HL-60 (cell line): ENCODE measurements at places on chromosomes 11 and 22.

DNA sequence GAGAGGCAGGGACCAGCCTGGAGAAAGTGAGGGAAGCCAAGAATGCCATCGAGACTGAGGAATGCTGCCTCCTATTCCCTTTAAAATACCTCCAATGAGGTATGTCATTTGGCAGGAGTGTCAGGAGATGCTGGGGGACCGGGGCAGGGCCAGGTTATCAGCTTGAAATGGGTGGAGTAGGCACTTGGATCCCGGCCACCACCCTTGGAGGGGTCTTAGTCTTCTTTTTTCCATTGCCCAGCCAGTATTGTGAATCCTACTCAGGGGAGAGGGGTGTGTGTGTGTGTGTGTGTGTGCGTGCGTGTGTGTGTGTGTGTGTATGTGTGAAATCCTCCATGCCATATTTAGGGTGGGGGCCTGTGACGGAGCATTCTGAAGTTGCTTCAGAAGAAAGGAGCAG is 116.2 kb downstream of the ZBTB16 start:
- no peak for DNase-seq

- no peak for DNase-seq
These were observed 59.9 kb downstream of the LARGE1 start for GRCh38 chr22:33860386-33860785.

GRCh38 chr11:79182794-79183193 is 258.0 kb downstream of the TENM4 start:
- DNase-seq, result no peak

GRCh38 chr11:121090145-121090721 is 10.8 kb upstream of the TECTA start:
- no peak for DNase-seq

GRCh38 chr22:49701380-49702067 is 126.1 kb downstream of the BRD1 start:
- peak; percentile 3 for DNase-seq

DNA sequence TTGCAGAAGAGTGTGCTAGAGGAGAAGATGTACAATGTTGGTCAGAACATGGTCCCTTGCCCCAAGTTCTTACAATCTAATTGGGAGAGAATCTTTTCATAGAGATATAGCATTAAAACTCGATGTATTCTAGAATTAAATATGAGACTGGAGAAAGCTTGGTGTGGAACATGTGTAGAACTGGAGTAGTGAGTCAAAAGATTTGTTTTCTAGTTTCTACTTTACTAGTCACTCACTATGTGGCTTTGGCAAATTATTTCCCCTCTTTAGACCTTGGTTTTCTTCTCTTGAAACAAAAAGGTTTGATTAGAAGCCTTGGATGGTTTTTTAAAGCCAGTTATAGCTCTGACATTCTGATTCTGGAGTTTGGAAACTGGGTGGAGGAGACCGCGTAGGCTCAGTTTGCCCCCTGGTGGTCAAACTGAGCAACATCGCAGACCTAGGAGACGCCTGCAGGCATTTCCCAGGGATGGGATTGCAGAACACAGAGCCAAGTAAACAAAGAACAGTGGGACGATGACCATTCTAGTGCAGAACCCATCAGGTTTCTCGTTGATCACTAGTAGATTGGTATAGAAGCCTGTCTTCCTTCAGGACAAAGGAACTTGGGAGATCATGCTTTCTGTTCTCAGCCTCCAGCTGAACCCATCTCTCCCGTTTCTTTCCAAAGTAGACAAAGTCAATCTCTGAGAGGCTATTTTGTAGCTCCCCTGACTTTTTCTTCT is 8.5 kb upstream of the CHRDL2 start:
- DNase-seq, result peak; percentile 40

DNA sequence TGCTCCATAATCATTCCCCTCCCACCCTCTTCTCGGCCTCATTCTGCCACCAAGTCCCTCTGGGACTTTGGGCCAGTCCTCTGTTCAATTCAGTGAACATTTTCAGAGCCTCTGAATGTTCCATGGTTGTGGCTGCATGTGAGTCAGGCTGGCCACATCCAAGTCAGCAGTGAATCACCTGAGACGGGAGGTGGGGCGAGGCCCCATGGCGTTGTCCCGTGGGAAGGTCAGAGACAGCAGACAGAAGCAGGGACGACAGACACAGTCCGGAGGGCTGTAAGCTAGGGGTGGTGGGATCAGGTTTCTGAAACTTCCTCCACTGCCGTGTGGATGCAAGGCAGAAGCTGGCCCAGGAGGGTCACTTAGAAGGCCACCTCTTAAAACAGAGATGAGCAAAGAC is 324.8 kb downstream of the MN1 start:
- DNase-seq, result no peak

DNA sequence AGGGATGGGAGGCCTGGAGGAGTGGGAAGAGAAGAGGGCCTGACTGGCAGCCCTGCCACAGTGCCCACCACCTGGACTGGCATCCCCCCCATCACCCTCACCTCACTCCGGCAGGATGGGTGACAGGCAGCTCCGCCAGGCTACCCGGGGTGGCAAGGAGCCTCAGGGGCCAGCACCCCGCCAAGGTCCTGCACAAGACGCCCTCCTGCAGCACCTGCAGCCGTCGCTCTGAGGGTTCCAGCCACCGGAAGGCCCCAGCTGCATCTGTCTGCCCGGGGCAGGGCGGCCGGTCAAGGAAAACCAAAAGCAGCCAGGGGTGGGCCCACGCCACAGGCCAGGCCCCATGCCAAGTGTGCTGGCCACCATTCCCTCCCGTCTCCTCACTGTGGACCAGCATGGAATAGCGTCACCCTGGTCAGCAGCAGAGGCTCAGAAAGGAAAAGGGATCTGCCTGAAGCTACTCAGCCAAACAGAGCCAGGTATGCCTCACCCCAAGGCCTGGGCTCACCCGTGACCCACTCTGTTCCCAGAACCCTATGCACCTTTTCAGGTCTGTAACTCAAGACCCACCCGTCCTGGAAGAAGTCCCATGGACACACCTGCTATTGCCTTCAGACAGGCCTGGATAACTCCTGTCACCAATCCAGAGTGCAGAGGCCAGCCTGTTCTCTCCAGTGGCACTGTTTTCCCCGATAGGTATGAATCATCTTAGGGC is 7.0 kb downstream of the RHBDD3 start:
- no peak for DNase-seq

GRCh38 chr22:39746600-39747262 is 146.8 kb downstream of the ENTHD1 start:
- no peak for DNase-seq

DNA sequence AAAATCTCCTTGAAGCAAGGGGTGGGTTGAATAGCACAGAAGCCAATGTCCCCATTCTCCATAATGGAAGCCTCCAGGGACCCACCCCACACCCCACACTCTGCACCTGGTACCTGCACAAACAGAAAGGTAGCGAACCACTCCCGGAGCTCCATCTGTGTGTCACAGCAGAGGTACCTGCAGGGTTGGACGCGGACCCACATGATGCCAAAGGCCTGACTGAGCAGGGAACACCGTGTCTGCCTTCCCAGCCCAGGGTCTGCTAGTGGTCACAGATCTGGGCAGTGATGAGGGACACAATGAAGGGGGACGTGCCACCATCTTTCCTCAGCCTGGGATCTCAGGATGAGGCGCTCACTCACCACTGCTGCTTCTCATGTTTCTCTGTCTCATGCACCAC is 13.1 kb upstream of the PDE2A start:
- DNase-seq, result no peak

DNA sequence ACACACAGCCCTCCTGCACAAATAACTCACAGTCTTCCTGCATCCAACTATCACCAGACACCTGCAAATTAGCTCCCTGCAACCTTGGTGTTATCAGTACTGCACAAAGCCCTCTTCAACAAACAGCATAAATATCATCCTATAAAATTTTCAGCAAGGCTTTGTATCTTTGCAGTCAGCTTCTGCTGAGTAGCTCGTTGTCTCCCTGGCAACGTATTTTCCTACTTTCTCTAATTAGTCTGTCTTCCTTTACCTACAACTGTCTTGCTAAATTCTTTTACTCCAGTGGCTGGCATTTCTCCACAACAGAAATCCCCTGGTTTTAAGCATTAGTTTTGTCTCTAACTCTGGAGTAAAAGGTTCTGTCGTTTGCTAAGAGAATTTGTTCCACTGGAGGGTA is 3.9 kb downstream of the OR8D4 start:
- DNase-seq, result no peak

DNA sequence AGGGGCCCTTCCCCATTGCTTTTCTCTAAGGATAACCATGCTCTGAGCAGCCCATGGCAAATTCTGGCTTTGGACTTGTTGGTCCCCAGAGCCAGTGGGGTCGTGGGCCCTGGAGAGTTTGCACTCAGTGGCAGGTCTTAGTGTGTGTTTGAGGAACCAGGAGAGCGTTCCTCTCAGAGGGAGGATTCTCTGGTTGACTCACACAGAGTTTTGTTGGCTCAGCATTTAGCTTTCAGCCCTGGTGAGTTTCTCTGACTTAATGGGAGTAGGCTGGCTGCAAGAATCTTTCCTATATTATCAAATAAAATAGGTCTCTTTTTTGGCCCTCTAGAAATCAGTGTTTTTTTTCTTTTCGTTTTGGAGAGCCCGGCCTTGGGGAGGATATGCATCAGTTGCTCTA is 20.9 kb downstream of the ST14 start:
- DNase-seq, result no peak

GRCh38 chr11:65551572-65552387 is 6.4 kb downstream of the LTBP3 start:
- no peak for DNase-seq

- no peak for DNase-seq
These were observed 48.8 kb downstream of the SMCO4 start for GRCh38 chr11:93494357-93494756.

GRCh38 chr11:10066441-10066840 is 227.6 kb downstream of the SBF2 start:
- no peak for DNase-seq

DNA sequence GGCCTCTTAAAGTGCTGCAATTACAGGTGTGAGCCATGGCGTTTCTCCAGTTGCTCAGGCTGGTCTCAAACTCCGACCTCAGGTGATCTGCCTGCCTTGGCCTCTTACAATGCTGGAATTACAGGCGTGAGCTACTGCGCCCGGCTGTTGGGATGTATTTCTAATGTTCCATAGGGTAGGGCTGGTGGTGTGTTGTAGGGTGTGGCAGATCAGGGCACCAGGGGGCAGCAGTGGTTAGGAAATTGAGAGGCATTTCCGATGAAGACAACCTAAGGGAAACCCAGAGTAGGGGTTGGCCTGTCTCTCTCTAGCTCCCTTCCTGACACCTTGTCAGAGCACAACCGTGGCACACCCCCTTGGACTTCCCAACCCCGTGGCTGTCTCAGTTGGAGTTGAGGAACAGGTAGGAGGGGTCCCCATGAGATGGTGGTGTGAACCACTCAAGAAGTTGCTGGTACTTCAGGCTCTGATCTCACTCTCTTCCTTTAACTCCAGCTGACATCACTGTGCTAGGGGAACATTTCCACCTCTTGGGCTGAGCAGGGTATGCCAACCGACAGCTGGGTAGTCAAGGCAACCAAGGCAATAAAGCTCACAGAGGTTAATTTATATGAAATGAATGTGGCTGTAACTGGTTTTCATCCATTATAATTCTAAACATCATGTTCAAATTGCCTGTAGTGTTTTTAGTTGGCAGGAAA is 33.0 kb downstream of the YWHAH start:
- peak; percentile 26 for DNase-seq

DNA sequence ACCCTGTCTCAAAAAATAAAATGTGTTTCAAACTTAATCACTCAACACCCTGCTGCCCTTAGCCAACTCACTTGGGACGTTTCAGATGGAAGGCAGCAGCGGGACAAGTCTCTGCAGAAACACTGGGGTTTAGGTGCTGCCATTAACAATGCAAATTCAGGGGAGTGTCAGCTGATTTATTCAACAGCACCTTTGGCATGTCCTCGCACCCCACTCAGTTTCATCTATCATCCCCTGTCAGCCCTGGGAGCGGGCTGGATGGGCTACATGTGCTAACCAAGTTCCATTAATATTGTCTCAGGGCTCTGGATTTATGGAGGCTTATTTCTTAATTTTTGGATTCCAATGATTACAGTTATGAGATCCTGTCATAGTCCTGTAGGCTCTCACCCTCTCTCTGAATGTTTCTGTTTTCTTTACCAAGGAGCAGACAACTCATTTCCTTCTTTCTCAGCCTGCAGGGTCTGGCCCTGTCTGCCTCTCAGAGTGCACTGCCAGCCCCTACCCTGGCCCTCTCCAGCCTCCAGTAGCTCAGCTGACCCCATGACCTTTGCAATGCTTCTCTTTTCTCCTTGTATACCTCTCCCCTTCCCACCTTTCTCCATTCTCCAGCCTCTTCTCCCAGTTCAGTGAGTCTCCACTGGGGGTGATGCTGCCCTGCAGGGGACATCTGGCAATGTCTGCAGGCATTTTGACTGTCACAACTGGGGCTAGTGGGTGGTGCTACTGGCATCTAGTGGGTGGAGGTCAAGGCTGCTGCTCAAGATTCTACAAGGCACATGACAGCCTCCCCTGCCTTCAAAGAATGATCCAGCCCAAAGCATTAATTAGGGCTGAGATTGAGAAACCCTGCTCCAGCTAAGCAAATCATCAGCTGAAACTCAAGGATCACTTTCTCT is 79.0 kb downstream of the APIP start:
- DNase-seq, result no peak

- no peak for DNase-seq
These were observed 156.4 kb downstream of the FAM181B start for GRCh38 chr11:82577246-82577645.

DNA sequence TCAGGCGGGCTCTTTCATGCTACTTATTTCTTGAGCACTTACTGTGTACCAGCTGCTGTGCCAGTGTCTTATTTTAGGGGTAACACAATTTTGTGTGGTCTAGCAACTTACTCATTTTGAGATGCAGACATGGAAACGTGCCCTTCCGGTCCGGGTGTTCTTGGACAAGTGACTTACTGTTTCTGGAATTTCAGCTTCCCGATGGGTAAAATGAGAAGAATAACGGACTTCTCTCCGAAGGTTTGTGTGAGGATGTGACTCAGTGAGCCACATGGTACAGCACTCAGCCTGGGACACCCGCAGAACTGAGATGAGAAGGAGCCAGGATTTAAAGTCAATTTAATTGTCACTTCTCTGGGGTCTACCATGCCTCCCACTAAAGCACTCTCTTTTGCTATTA is 114.5 kb upstream of the SYT13 start:
- no peak for DNase-seq

GRCh38 chr11:66327171-66328030 is 8.8 kb downstream of the RIN1 start:
- no peak for DNase-seq

DNA sequence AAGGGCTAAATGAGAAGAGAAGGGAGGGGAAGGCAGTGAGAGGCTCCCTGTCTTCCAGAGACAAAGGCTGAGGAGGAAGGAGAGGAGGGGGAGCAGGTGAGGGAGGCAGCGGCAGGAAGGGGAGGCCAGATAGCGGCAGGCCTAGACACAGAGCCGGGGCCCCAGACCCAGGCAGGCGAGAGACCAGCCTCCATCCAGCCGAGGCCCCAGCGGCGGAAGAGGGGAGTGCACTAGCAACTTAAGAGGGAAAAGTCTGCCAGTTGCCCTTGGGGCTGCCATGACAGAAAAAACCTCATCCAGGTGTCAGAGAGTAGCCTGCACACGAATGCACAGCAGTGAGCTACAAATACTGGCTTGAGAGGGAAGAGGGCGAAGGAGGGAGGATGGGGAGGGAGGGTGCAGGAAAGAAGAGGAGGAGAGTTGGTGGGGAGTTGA is 46.7 kb downstream of the IGLL1 start:
- DNase-seq, result no peak
